Omental fat pad (tissue), 4 donors: ENCODE measurements at places on chromosomes 3 and 15. TPM values are rescaled to one million over a fixed set of nuclear protein-coding genes. Genes with fewer than 3 reads are reported as not detected.

GRCh38 chr3:153055779-153056178 is 106.2 kb upstream of the RAP2B start:
- DNase-seq, result no peak

- no peak for DNase-seq
These were observed 168.4 kb upstream of the CADPS start for GRCh38 chr3:63043631-63044030.

DNA sequence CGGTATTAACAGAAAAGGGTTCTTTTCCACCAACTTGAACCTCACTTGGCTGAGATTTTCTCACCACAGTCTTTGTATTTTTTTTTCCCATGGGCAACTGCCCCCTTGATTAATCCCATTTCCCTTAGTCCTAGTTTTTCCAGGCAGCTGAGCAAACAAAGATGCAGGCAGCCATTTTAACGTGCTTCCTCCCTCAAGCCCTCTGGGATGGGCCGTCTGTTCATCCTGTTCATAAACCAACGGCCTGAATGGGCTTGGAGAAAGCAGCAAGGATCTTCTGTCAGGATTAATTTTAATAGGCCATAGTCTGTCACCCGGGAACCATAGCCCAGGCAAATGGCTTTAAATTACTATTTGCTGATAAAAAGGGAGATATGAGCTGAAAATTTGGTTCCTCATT is 10.4 kb upstream of the POLR2M start:
- no peak for DNase-seq

DNA sequence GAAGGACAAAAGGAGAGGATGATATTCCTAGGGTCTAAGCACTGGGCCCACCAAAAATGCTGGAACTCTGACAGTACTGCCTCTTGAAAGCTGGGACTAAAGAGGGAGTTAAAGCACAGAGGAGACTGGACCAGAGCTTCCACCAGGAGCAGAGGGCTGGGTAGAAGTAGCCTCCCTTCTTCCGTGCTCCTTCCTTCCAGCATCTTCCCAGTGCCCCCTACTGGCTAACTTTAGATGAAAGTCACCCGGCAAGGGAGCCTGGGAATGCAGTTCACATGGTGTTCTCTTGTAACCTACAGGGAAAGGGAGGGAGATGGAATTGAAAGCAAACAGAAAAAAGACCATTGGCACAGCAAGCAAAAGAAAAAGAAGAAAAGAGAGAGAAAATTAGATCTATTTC is 106.1 kb upstream of the COL8A1 start:
- DNase-seq, result no peak

- no peak for DNase-seq
These were observed 30.4 kb downstream of the NXPE3 start for GRCh38 chr3:101809178-101810021.

- DNase-seq, result no peak
These were observed 21.8 kb downstream of the SLC6A11 start for GRCh38 chr3:10837849-10838248.

DNA sequence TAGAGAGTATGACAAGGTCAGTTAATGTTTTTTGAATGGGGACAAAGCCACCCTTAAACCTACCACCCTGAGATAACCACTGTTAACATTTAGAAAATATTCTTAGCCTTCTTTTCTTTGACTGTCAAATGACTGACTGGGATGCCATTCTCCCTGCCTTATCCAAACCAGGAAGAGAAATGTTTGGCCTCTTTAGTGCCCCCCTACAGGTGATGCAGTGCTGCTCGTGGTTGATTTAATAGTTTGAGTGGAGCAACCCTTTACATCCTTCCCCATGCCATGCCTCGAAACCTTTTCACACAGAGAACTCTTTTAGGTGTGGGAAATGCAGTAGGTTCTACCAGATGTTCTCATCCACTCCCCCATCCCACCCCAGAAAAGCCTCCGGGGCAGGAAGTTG is 38.7 kb upstream of the UMPS start:
- no peak for DNase-seq

DNA sequence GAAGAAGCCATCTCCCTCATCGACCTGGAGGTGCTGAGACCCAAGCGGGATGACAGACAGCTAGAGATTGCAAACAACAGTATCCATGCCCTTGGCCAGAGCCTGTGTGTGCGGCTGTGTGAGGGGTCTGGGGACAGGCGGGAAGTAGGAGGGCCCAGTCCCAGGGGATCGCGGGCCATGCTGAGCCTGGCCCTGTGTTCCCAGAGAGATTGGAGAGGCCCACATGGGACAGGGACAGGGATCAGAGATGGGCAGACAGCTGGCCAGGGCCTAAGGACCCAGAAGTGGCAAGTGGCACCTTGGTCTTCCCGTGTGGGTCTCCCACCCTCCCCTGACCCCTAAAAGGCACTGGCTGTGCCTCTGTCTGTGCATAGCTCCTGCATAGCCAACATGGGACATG is 10.9 kb upstream of the RHO start:
- DNase-seq, result no peak

DNA sequence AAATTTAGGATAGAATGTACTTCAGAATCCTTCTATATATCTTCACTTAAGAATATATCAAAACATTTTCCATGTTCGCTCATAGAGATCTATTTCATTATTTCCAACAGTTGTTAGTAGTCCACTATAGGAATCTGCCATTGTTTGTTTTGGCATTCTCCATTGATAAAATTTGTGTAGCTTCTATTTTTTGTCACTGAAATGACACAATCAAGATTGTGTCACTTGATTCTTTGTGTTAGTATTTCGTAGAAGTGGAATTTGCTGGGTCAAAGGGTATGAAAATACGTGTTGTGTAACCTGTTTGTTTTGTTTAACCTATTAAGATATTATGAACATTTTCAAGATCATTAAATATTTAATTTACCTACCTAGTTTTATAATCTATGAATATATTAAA is 15.9 kb upstream of the GPR156 start:
- DNase-seq, result no peak

GRCh38 chr3:193977622-193978021 is 158.3 kb upstream of the HES1 start:
- no peak for DNase-seq

GRCh38 chr3:37701734-37702433 is 159.8 kb upstream of the CTDSPL start:
- DNase-seq, result no peak

DNA sequence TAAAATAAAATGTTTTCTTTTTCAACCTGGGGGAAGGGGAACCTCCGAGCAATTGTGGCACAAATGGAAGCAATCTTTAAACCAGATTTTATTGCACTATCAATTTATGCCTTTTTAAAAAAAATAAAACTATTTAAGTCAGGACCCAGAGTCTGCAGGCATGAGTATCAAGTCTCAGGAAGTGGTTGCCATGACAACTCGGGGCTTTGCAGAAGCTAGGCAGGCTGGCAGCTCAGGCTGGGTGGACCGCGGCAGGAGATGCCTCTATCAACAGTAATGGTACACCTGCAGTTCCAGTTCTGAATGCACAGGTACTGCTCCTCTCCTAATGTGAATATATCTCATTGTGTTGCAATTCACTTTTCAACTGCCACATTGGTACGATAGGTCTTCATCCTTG is 447.7 kb downstream of the GABRG3 start:
- DNase-seq, result no peak

DNA sequence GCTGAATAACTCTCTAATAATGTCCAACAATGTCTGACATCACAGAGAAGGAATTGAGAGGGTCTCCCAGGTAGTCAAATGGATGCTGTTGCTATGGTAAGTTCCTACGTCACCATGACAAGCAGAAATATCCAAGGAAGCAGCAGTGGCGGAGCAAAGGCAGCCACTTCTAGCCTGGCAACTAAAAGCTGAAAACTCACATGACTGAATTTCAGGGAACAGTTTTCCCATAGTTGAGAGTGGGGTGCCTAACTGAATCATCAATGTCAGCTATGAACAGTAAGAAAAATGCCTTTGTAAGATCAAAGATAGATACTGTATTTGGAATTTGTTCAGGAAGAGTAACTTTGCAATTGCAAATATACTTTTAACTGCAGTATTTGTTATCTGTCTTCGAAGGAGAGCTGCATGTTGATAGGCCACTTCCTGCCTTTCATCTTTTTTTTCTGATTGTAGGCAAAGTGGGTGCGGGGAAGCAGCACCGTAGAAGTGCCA is 161.7 kb downstream of the BBX start:
- DNase-seq, result no peak

- no peak for DNase-seq
These were observed 39.2 kb downstream of the SNX4 start for GRCh38 chr3:125480656-125481374.

DNA sequence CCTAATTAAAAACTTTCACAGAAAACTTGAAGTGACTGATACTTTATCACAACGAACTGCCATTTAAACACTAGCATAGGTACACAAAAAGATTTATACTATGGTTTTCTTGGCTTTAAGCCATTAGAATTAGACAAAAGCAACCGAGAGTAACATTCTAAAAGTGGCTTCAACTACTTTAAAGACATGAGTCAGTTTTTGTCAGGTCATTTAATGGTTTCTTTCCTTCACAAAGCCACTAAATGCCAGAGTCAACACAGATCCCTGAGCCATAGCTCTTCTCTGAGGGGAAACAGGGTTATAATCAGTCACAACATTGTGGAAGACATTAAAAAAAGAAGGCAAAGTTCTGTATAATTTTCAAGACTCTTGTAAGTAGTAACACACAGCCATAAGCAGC is 54.6 kb downstream of the CAPN3 start:
- DNase-seq, result no peak

GRCh38 chr15:52511084-52511483 is 17.6 kb downstream of the MYO5A start:
- no peak for DNase-seq

- DNase-seq, result no peak
These were observed 9.0 kb downstream of the ACKR4 start for GRCh38 chr3:132606085-132606484.

DNA sequence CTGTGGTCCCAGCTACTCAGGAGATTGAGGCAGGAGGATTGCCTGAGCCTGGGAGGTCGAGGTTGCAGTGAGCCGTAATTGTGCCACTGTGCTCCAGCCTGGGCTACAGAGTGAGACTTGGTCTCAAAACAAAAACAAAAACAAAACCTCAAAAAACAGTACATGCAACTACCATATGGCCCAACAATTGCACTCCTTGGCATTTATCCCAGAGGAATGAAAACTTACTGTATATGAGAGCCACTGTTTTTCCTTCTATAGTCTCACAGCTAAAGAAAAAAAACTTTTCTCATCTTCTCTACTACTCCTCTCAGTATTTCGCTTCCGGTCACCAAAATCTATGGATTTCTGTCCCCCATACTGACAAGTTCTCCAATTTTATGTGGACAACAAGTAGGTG is 84.3 kb downstream of the FLNB start:
- DNase-seq, result no peak

GRCh38 chr3:43432462-43432861 is 146.1 kb downstream of the SNRK start:
- no peak for DNase-seq

TMC3 gene
- total RNA-seq, result not detected

ERC2 gene
- 0.75 TPM for total RNA-seq

CPNE4 gene
- not detected for total RNA-seq

IFT80 gene
- total RNA-seq, result 24.1 TPM

SAMD7 gene
- not detected for total RNA-seq

SEMA4B gene
- total RNA-seq, result 21.7 TPM

ADAMTS17 gene
- 1.6 TPM for total RNA-seq

GPR160 gene
- total RNA-seq, result 5.5 TPM

ATP10A gene
- total RNA-seq, result 18.8 TPM

NOX5 gene
- 0.28 TPM for total RNA-seq
